ENCODE measurements at places on chromosomes 2 and 18. TPM values are rescaled to one million over a fixed set of nuclear protein-coding genes. Genes with fewer than 3 reads are reported as not detected.

TP53I3 gene
- 20.2 TPM for total RNA-seq

SKA1 gene
- 1.2 TPM for total RNA-seq

TUBA4B gene
- not detected for total RNA-seq

PDE6D gene
- total RNA-seq: 13.6 TPM

YPEL5 gene
- total RNA-seq: 67.5 TPM

PLGLB2 gene
- 0.24 TPM for total RNA-seq

PLEKHA3 gene
- 7.2 TPM for total RNA-seq

STEAP3 gene
- total RNA-seq: 23.6 TPM

PSTPIP2 gene
- 14.5 TPM for total RNA-seq
